ENCODE measurements at places on chromosomes 4 and X. TPM values are rescaled to one million over a fixed set of nuclear protein-coding genes. Genes with fewer than 3 reads are reported as not detected.

Gene ARHGAP36
- not detected for total RNA-seq

Gene EPGN
- 3.7 TPM for total RNA-seq

- DNase-seq, result no peak
Measured at GRCh38 chr4:179662522-179662921, 2220.3 kb upstream of the AGA start.

- no peak for DNase-seq
Measured at GRCh38 chr4:34636623-34637022, 1607.7 kb downstream of the ARAP2 start.

Gene EDA2R
- total RNA-seq, result not detected

- no peak for DNase-seq
Measured at GRCh38 chr4:54014666-54015160, 49.7 kb downstream of the CHIC2 start.

All from CD4-positive, alpha-beta T cell (primary cell).